ENCODE measurements at places on chromosomes 4 and X.

- DNase-seq: no peak
Measured at GRCh38 chr4:41120297-41121217, 93.8 kb downstream of the APBB2 start.

- no peak for DNase-seq
Measured at GRCh38 chr4:48180234-48180633, 46.2 kb upstream of the TXK start.

DNA sequence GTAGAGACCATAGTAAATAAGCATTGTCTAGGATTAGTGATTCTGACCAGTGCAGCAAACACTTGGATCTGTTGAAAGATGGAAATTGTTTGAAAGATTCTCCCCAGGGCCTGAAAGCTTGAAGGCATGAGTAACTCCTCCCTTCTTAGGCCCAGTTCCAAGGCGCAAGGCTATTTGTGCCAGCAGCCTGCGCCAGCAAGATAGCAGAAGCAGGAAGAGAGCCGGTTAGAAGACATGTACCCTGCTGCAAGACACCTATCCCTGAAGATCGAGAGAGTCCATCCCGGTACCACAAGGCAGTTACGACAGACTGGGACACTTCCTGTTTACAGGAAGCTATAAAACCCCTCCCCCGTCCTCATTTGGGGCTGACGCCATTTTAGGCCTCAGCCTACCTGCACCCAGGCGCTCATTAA lies 72.4 kb upstream of the JADE1 start:
- DNase-seq: no peak

DNA sequence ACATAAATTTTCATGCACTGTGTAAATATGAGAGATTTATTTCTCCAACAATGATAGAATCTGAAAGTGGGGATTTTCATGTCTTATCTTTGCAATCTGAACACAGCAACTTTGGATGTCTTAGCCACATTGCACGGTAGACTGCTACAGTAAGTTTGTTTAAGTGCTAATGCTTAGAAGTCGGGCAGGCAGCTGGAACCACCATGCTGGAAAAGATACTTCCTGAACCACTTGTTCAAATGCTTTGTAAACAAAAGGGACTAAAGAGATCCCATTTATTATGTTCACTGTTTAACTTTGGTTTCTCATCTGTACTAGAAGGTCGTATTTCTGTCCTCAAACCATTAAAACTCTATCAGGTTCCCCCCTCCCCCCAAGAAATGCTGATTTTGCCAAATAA lies 555.9 kb upstream of the DIPK2B start:
- no peak for DNase-seq

- DNase-seq: no peak
Measured at GRCh38 chr4:2078584-2078983, 19.5 kb downstream of the NAT8L start.

DNA sequence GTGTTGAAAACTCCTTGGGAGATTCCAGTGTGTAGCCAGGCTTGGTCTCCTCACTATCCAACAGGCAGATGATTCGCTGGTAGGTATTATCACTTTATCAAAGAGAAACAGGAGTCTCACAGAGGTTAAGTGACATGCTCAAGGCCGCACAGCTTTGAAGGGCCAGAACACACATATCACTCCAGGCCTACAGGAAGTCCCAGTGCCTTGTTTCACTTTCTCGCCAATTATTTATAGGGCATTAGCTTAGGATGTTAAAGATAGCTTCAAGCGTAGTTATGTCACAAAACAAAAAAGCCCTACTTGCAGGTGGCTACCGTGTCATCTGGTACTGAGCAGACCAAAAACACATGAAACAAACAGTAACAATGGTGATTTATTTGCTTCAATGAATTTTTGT lies 13.2 kb downstream of the ATP8A1 start:
- DNase-seq: no peak

- no peak for DNase-seq
Measured at GRCh38 chr4:185357733-185358440, 37.8 kb downstream of the LRP2BP start.

- no peak for DNase-seq
Measured at GRCh38 chrX:131045726-131046125, 12.4 kb upstream of the ARHGAP36 start.

GRCh38 chr4:20426028-20426427 lies 174.3 kb downstream of the SLIT2 start:
- DNase-seq: no peak

Data from nephron progenitor cell (in vitro differentiated cells).